ENCODE measurements at places on chromosomes 5 and 9. TPM values are rescaled to one million over a fixed set of nuclear protein-coding genes. Genes with fewer than 3 reads are reported as not detected.
A peak's percentile ranks its signal among the peaks of the same experiment; 100 is the strongest.

DNA sequence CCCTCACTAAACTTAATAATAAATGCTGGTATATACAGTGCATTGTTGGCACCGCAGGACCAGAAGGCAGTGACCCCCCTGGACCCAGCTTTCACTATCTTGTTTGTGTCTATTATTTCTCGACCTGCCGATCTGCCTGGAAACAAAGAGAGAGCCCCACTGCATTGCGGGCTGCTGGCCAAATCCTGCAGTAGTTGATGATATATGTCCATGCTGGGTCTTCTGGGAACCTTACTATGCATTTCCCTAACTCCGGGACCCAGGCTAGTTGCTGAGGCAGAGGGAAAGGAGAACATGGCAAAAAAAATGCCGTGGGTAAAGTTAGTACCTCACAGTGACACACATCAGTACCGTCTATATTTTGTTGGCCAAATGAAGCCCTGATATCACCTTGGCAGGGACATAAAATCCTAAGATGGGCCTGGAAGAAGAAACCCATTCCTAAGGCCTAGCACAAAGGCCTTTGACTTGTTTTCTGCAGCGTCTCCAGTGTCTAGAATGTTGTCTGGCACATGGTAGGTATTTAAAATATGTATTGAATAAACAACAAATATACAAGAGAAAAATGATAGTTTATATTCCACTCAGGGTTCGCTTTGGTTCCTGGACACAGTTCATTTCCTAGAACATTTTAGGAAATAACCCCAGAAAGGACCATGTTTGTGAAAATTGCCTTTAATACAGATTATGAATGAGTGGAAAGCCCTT lies 46.1 kb downstream of the NMUR2 start:
- no peak overlapping the region for H3K4me3 ChIP-seq
- H3K27me3 ChIP-seq, result no peaks in the 10 kb centered on the region
- DNase-seq, result no peak

DNA sequence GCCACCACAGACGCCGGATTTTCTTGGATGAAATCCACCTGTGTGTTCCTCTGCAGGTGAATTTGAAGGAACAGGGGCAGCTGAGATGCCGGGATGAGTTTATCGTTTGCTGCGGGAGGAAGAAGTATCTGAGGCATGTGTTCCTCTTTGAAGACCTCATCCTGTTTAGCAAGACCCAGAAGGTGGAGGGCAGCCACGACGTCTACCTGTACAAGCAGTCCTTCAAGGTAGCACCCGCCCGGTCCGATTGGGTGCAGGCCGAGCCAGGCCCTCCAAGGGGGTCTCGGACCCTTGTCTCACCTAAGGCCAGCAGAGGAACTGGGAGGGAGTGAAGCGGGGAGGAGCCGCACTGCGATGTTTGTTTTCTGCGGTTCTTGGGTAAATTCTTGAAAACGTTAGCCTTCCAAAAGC lies 18.4 kb upstream of the LRRC14B start:
- H3K36me3 ChIP-seq, result no peaks in the 10 kb centered on the region
- no peak overlapping the region for H3K4me3 ChIP-seq
- H3K27me3 ChIP-seq, result peaks cover 59% of the 10 kb centered on the region
- DNase-seq, result no peak
- no peak overlapping the region for H3K27ac ChIP-seq

DNA sequence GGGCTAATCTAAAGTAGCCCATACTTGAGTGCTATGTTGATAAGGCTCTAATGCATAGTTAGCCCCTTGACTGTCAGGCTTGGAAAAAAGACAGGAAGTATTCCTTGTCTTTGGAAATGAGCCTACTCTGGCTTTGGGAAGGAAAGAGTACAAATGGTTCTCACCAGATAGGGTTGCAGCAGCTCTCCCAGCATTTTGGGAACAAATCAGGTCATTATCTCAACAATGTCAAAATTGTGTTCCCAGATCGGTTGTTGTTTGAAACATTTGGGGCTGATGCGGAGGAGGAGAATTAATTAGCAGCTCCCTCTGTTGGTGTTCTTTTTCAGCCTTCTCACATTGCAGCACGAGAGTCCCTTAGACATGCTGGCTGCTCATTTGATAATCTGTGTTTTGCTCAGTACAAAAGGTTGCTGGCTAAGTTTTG lies 294.7 kb upstream of the DMRT1 start:
- no peak overlapping the region for H3K4me3 ChIP-seq
- H3K27ac ChIP-seq, result no peak overlapping the region
- no peaks in the 10 kb centered on the region for H3K36me3 ChIP-seq
- no peaks in the 10 kb centered on the region for H3K4me1 ChIP-seq
- no peaks in the 10 kb centered on the region for H3K27me3 ChIP-seq
- DNase-seq, result peak; percentile 16

- H3K4me1 ChIP-seq, result no peaks in the 10 kb centered on the region
- no peaks in the 10 kb centered on the region for H3K36me3 ChIP-seq
- H3K4me3 ChIP-seq, result no peak overlapping the region
- no peak for DNase-seq
- H3K27ac ChIP-seq, result no peak overlapping the region
Observed at GRCh38 chr9:107141967-107142366, 141.1 kb upstream of the RAD23B start.

DNA sequence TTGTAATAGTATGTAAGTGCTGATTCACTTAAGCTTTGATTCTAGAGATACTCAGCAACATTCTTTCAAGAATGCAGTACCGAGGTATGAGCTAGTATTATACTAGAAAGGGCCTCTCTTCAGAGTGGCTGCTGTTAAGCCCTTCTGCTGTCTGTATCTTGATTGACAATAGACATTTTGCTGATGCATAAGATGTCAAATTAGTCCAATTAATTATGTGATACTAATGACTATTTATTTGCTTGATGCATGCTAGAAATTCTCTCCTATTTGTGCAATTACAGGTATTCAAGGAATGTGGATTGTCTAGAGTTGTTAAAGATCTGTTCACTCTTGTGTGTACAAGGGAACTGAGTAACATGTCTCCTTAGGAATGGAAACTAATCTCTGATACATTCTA lies 92.3 kb upstream of the PTGER4 start:
- no peak overlapping the region for H3K27ac ChIP-seq
- no peak overlapping the region for H3K4me3 ChIP-seq
- H3K27me3 ChIP-seq, result no peaks in the 10 kb centered on the region
- no peaks in the 10 kb centered on the region for H3K4me1 ChIP-seq
- DNase-seq, result no peak
- H3K36me3 ChIP-seq, result no peaks in the 10 kb centered on the region

GRCh38 chr5:87403899-87404298 lies 8.8 kb downstream of the CCNH start:
- H3K4me3 ChIP-seq, result no peak overlapping the region
- no peaks in the 10 kb centered on the region for H3K27me3 ChIP-seq
- no peak for DNase-seq
- H3K4me1 ChIP-seq, result no peaks in the 10 kb centered on the region
- H3K36me3 ChIP-seq, result peaks cover 11% of the 10 kb centered on the region
- no peak overlapping the region for H3K27ac ChIP-seq

DNA sequence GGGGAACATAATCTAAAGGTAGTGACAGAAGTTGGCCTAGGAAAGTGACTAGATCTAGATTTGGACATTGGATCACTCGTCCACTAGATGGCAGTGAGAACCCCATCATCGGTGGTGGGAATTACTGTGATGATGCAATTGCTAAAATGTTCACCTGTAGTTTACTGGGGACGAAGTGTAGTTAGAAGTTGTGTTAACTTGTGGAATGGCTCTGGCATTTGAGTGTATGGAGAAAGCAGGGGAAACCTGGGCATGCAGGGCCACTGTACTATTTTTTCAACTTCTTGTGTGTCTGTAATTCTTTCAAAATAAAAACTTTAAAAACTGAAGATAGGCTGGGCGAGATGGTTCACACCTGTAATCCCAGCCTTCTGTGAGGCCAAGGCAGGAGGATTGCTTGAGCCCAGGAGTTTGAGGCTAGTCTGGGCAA lies 75.5 kb downstream of the PHAX start:
- H3K4me3 ChIP-seq, result no peak overlapping the region
- peak; percentile 66 for DNase-seq
- no peaks in the 10 kb centered on the region for H3K27me3 ChIP-seq
- peaks cover 29% of the 10 kb centered on the region for H3K4me1 ChIP-seq
- no peak overlapping the region for H3K27ac ChIP-seq

- H3K27me3 ChIP-seq, result no peaks in the 10 kb centered on the region
- H3K36me3 ChIP-seq, result no peaks in the 10 kb centered on the region
- peaks cover 70% of the 10 kb centered on the region for H3K4me1 ChIP-seq
- H3K4me3 ChIP-seq, result no peak overlapping the region
- H3K27ac ChIP-seq, result peak overlapping the region; percentile 85
- no peak for DNase-seq
Observed at GRCh38 chr5:173968154-173968797, 20.7 kb upstream of the C5orf47 start.

DNA sequence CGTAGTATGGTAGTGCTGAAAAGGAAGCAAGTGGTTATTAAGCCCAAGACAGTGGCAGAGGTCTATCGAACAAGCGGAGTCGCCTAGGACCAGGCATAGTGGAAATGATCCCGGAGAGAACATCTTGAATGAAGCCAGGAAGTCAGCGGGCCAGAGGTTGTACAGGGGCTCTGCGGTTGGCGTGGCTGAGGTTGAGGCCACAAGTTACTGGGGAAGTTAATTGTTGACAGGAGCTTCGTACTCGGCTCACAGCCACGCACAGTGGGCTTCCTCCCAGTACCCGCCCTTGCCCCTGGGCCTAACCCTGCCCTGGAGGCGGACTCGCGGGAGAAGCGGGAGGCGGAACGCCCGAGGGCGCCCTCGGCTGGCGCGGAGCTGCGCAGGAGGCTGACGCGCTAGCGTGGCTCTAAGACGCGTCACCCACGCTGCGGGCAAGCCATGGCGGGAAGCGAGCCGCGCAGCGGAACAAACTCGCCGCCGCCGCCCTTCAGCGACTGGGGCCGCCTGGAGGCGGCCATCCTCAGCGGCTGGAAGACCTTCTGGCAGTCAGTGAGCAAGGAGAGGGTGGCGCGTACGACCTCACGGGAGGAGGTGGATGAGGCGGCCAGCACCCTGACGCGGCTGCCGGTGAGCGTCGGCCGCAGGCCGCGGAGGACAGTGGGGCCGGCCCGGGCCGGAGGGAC lies at the start of gene FBXO4:
Gene FBXO4 (plus strand): TSS at position 410 of the 683 bp plus-strand sequence. CDS start 29 bp downstream, at position 439.
- peak within 1 kb of the TSS; percentile 82 for H3K4me3 ChIP-seq
- DNase-seq, result peak; percentile 71
- H3K4me1 ChIP-seq, result peaks cover 50% of the 10 kb centered on the region
- H3K36me3 ChIP-seq, result no peaks in the 10 kb centered on the region
- H3K27me3 ChIP-seq, result no peaks in the 10 kb centered on the region
- peak within 1 kb of the TSS; percentile 79 for H3K27ac ChIP-seq

DNA sequence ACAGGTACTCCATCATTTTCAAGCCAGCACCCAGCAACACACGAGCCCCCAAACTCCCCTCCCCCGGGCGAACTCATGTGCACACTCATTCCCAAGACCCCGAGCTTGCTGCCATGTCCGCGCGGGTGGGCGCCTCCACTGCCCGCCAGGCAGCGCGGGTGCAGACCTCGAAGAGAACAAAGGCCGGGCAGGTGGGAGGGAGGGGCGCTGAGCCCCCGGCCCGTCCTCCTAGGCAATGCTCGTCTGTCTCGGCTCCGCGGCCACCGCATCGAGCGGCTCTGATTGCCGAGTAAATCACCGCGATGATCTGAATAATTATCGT lies 47.1 kb upstream of the PSD2 start:
- DNase-seq, result no peak

GRCh38 chr5:135120951-135121350 lies 86.9 kb upstream of the PITX1 start:
- no peak overlapping the region for H3K27ac ChIP-seq
- no peaks in the 10 kb centered on the region for H3K36me3 ChIP-seq
- no peaks in the 10 kb centered on the region for H3K27me3 ChIP-seq
- peaks cover 5% of the 10 kb centered on the region for H3K4me1 ChIP-seq
- no peak overlapping the region for H3K4me3 ChIP-seq
- DNase-seq, result no peak

GRCh38 chr9:94112716-94113465 lies 28.6 kb downstream of the PTPDC1 start:
- no peaks in the 10 kb centered on the region for H3K4me1 ChIP-seq
- H3K4me3 ChIP-seq, result no peak overlapping the region
- H3K27me3 ChIP-seq, result no peaks in the 10 kb centered on the region
- H3K36me3 ChIP-seq, result no peaks in the 10 kb centered on the region

DNA sequence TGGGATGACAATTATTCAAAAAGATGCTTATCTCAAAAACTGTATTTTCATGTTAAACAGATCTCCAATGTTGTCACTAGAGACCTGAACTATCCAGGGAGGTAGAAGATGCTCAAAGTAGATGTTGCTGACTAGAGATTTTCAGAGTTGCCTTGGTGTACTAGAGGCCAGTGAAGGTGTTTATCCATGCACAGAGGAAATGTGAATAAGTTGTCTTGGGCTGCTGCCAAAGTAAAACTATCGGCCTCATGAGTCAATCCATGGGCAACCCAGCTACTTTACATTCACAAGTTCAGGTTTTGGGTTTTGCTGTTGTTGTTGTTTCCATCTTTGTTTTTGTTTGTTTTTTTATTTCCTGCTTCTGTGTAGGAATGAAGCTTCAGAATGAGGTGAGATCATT lies 141.1 kb upstream of the RANBP3L start:
- H3K36me3 ChIP-seq, result no peaks in the 10 kb centered on the region
- DNase-seq, result no peak
- no peak overlapping the region for H3K27ac ChIP-seq
- peaks cover 13% of the 10 kb centered on the region for H3K4me1 ChIP-seq

GRCh38 chr5:145408048-145408341 lies 427.1 kb downstream of the PRELID2 start:
- no peak overlapping the region for H3K27ac ChIP-seq
- no peaks in the 10 kb centered on the region for H3K36me3 ChIP-seq
- no peak for DNase-seq

DNA sequence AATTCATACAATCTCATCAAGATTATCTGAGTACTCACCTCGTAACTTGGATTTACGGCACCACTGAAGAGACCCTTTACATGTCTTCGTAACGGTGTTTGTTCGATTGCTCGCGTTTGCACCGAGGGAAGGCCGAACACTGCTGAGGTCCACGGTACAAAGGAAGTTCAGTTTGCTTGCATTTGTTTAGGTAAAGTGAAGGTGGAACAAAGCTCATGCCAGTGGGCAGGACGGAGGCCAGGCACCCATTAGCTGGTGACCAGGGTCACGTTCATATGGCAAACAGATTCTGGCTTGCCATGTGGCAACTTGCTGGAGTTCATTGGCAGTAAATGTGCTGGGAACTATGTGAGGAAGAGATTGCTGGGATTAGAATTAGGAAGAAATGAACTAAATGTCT lies 164.8 kb downstream of the MACROH2A1 start:
- no peaks in the 10 kb centered on the region for H3K27me3 ChIP-seq
- peak overlapping the region; percentile 39 for H3K27ac ChIP-seq
- H3K4me1 ChIP-seq, result peaks cover 53% of the 10 kb centered on the region
- DNase-seq, result peak; percentile 44
- peak overlapping the region; percentile 15 for H3K4me3 ChIP-seq

Gene SLC34A3
- total RNA-seq, result 0.38 TPM

Gene PHF24
- total RNA-seq, result not detected

Gene TUSC1
- total RNA-seq, result not detected

Gene ALDH1B1
- 159 TPM for total RNA-seq

Gene EQTN
- not detected for total RNA-seq

Gene CYLC2
- total RNA-seq, result not detected

Gene TTLL11
- 3.1 TPM for total RNA-seq

Gene SURF1
- total RNA-seq, result 17.8 TPM

Gene HAND1
- not detected for total RNA-seq

Data from HepG2 (cell line).